ENCODE measurements at places on chromosomes 1 and 21.

DNA sequence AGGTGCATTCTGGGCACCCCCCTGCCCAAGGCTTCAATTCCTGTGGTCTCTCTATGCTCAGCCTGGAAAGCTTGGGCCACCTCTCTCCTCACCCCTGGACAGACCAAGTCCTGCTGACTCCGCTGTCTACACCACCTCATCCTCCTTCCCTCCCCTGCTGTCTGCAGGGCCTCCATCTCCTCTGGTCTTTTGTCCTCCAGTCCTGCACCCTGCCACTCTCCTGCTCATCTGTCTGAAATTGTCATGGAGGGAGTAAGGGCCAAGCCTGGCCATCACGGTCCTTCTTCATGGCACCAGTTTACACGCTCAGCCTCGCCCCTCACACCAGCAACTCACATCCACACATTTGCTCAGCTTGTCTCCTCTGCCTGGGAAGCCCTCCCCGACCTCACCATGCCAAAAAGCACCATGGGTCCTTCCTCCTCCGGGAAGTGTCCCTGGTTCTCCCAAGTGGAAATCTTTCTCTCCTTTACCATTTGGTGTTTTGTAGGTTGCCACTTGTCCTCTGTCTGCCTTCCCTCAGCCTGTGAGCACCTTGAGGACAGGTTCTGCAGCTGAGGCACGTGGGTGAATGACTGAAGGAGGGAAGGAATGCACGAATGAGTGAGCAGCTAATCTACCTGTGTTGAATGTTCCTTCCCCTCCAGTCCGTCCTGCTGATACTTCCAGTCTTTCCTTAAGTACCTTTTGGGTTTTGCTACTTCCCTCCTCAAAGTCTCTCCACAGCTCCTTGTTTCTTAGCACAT lies 2.1 kb upstream of the SLC2A1 start:
- DNase-seq = no peak

- no peak for DNase-seq
Measured at GRCh38 chr1:221083902-221084301, 204.7 kb downstream of the HLX start.

GRCh38 chr21:28357743-28358142 lies 634.9 kb downstream of the LTN1 start:
- no peak for DNase-seq

DNA sequence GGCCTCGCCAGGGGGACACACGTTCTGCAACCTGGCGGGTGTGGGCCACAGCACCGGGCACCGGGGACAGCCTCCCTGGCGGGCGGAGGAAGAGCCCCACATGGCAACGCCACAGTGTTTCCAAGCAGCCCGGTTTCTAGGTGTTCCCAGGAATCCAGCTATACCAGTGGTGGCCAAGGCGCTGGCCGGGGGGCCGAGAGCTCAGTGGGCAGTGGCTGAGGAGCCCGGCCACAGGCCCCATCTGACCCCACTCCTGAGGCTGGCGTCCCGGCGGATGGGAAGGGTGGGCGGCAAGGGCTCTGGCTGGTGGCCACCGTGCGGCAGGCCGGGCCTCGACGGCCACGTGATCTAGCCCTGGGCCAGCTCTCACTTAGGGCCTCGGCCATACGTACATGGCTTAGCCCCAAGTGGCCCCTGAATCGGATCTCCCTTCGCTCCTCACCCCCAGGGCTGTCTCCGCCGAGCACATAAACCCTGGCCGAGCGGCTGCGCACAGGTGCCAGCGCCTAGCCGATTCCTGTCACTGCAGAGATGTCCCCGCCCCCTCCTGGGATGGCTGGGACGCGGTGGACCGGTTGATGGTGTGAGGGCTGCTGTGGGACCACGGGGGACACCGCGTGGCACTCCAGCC lies 68.7 kb downstream of the MORN1 start:
- DNase-seq = no peak

GRCh38 chr1:11979851-11980675 lies at the start of gene MFN2:
Gene MFN2 (plus strand): TSS chr1:11980444. CDS start chr1:11989169, 8,725 bp downstream.
- DNase-seq = peak; percentile 84

Data from effector memory CD4-positive, alpha-beta T cell (primary cell).